ENCODE measurements at places on chromosomes 13 and 19. TPM values are rescaled to one million over a fixed set of nuclear protein-coding genes. Genes with fewer than 3 reads are reported as not detected.
A peak's percentile ranks its signal among the peaks of the same experiment; 100 is the strongest.

DNA sequence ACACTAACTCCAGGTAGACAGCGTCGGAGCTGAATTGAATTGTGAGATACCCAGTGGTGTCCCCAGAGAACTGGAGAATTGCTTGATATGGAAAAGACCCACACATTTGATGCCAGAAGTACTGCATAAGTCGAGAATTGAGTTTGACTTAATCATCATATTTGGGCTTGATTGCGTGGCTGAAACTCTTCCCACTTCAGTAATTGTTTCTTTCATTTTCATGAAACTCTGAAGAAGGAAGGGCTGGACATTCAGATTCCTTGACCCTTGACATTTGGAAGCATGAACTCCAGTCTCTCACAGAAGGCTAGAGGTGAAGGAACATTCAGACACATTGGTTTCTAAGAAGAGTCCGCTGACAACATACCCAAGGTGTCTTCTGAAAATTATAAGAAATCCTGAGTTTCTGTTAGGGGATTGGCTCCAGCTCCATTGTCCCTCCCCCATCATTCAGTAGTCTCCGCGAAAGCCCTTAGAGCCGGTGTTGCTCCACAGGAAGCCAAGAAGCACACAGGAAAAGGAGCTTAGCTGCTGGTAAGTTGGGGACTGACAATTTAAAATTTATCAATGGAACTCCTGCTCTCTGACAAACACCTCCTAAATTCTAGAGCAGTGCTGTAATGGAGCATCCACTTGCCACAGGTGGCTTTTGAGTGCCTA is at the start of gene FPR2:
TSS of gene FPR2 (plus strand) at position 484 of the 660 bp plus-strand sequence. CDS start 7,479 bp downstream, outside the sequence.
- no peak for DNase-seq

- no peak for DNase-seq
Observed at GRCh38 chr19:5337708-5338655, 2.6 kb downstream of the PTPRS start.

GRCh38 chr19:54305141-54305540 is 7.8 kb downstream of the LILRA5 start:
- DNase-seq: no peak

GRCh38 chr13:34174671-34175145 is 356.8 kb downstream of the RFC3 start:
- DNase-seq: no peak

DNA sequence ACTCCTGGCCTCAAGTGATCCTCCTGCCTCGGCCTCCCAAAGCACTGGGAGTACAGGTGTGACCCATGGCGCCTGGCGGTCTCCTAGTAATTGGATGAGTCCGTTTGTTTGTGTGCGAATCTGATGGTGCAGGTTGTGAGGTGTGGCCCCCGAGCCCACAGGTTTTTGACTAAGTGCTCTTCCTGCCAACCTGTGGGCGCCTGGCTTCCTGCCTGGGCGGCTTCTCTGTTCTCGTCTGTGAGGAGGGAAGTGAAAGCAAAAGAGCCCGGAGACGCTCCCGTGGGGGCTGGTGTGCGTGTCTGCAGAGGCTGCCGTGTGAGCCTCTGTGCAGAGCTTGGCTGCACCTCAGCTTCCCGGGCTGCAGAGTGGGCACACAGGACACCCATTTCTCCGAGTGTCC is 10.0 kb downstream of the ARHGAP45 start:
- DNase-seq: peak; percentile 95

- DNase-seq: no peak
Observed at GRCh38 chr13:34608331-34608730, 333.7 kb upstream of the NBEA start.

GRCh38 chr13:100536643-100537180 is 51.9 kb downstream of the GGACT start:
- DNase-seq: no peak

GRCh38 chr13:84934911-84935310 is 864.3 kb downstream of the SLITRK6 start:
- no peak for DNase-seq

GRCh38 chr19:41753936-41754529 is 1.3 kb upstream of the CEACAM6 start:
- DNase-seq: peak; percentile 58

DNA sequence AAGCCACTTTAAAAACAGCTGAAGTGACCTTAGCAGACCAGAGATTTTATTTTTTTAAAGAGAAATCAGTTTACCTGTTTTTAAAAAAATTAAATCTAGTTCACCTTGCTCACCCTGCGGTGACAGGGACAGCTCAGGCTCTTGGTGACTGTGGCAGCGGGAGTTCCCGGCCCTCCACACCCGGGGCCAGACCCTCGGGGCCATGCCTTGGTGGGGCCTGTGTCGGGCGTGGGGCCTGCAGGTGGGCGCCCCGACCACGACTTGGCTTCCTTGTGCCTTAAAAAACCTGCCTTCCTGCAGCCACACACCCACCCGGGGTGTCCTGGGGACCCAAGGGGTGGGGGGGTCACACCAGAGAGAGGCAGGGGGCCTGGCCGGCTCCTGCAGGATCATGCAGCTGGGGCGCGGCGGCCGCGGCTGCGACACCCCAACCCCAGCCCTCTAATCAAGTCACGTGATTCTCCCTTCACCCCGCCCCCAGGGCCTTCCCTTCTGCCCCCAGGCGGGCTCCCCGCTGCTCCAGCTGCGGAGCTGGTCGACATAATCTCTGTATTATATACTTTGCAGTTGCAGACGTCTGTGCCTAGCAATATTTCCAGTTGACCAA is 10.8 kb downstream of the PLPPR3 start:
- no peak for DNase-seq

GRCh38 chr13:31043957-31044356 is 111.5 kb downstream of the TEX26 start:
- no peak for DNase-seq

- no peak for DNase-seq
Observed at GRCh38 chr13:59157181-59157580, 1006.5 kb downstream of the DIAPH3 start.

GRCh38 chr19:32387701-32388392 is 17.7 kb upstream of the DPY19L3 start:
- DNase-seq: no peak

- no peak for DNase-seq
Observed at GRCh38 chr19:44646049-44646416, 2.3 kb downstream of the PVR start.

DNA sequence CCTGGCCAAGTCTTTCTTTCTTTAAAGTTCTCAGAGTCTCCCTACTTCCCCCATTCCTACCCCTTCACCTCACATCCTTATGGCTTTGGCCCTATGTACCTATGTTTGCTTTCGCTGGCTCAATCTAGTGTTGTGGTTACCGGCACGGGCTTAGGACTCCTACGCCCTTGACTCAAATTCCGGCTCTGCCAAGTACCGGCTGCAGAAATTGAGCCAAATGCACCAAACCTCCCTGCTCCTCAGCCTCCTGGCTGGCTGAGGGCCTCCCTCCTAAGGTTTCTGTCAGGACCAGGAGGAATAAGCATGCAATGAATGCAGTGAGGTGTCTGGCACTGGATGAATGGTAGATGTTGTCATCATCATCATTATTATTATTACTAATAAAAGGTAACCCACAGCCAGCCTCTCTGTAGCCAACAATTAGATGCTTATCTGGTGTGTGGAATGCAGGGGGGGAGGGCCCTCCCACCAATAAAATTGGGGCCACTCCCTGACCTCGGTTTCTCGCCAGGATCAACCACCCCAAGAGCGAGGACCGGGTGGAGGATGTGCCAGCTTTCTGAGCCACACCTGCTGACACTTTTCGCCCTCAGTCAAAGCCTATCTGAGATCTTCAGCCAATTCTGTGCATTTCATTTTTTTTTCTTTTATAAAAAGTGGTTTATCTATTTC is 20.7 kb downstream of the KLK5 start:
- DNase-seq: no peak

- peak; percentile 23 for DNase-seq
Observed at GRCh38 chr19:54434873-54435214, 14.2 kb upstream of the LENG8 start.

DNA sequence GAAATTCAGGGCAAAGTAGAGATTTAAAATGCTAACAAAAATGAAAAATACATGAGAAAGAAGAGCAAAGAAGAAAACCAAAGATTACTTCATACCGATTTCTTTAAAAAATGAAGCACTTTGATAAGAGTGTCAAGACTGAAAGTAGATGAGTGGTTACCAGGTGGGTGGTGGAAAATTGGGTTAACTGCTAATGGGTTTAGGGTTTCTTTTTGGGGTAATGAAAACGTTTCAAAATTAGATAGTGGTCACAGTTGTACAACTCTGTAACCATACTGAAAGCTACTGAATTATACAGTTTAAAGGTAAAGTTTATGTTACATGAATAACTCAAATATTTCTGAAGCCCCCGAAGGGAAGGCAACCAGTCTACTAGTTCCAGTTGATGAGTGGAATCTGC is 179.4 kb downstream of the NDFIP2 start:
- no peak for DNase-seq

DNA sequence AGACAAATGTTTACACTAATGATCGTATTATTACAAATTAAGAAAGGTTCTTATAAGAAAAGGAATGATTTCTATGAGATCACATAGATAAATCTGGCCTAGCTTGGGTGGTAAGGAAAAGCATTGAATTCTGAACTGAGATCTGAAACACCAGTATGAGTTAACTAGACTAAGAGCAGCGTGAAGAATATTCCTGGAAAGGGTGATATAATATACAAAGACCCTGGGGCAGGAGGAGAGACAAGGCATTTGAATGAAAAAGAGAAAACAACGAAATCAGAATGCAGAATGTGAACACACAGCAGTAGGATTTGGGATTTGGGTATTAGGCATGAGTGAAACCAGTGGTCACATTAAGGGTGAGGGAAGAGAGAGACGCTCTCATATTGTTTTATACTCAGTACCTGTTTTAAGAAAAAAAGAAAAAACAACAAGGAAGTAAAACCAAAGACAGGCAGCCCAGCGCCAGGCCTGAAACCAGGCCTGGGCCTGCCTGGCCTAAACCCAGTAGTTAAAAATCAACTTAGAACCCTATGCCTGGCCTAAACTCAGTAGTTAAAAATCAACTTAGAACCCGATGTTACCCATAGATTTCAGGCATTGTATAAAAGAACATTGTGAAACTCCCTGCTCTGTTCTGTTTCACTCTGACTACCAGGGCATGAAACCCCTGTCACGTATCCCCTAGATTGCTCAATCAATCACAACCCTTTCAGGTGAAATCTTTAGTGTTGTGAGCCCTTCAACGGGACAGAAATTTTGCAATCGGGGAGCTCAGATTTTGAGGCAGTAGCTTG is 287.1 kb downstream of the ITGBL1 start:
- DNase-seq: no peak

The CD177 gene
- not detected for total RNA-seq

The METTL21C gene
- total RNA-seq: not detected

The KATNAL1 gene
- 6.7 TPM for total RNA-seq

The TUBB4A gene
- 7.3 TPM for total RNA-seq

The C19orf38 gene
- 2.0 TPM for total RNA-seq

The CCDC70 gene
- 0.56 TPM for total RNA-seq

The FAM216B gene
- not detected for total RNA-seq

The ARHGEF1 gene
- total RNA-seq: 295 TPM

The TEX29 gene
- total RNA-seq: not detected

The CALM3 gene
- total RNA-seq: 567 TPM

The NLRP7 gene
- not detected for total RNA-seq

Data from activated naive CD8-positive, alpha-beta T cell treated with anti-CD3 and anti-CD28 coated beads for 36 hours (primary cell).